ENCODE measurements at places on chromosomes 5 and 9. TPM values are rescaled to one million over a fixed set of nuclear protein-coding genes. Genes with fewer than 3 reads are reported as not detected.

GRCh38 chr5:43121913-43122484, 1.3 kb downstream of the ZNF131 start:
- DNase-seq = no peak

The STPG3 gene
- not detected for total RNA-seq

- no peak for DNase-seq
Measured at GRCh38 chr9:110601098-110601497, 21.6 kb upstream of the SVEP1 start.

The PCDHB3 gene
- 0.90 TPM for total RNA-seq

- no peak for DNase-seq
Measured at GRCh38 chr5:176611435-176611834, 1.5 kb upstream of the GPRIN1 start.

DNA sequence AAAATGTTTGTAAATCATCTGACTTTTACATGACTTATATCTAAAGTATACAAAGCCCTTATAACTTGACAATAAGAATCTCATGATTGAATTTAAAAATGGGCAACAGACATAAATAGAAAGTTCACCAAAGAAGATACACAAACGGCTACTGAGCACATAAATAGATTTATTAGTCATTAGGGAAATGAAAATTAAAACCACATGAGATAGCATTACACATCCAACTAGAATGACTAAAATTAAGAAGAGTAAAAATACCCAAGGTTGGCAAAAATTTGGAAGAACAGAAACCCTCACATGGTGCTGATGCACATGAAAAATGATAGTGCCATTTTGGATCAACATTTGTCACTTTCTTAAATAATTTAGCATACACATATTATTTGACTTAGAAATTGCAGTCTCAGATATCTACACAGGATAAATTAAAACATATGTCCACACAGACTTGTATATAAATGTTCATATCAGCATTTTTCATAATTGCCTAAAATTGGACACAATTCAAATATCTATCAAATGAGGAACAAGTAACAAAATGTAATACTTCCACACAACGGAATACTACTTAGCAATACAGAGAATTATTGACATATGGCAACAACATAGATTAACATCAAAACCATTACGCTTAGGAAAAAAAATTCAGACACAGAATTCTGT, 359.1 kb upstream of the DAB2 start:
- no peak for DNase-seq

DNA sequence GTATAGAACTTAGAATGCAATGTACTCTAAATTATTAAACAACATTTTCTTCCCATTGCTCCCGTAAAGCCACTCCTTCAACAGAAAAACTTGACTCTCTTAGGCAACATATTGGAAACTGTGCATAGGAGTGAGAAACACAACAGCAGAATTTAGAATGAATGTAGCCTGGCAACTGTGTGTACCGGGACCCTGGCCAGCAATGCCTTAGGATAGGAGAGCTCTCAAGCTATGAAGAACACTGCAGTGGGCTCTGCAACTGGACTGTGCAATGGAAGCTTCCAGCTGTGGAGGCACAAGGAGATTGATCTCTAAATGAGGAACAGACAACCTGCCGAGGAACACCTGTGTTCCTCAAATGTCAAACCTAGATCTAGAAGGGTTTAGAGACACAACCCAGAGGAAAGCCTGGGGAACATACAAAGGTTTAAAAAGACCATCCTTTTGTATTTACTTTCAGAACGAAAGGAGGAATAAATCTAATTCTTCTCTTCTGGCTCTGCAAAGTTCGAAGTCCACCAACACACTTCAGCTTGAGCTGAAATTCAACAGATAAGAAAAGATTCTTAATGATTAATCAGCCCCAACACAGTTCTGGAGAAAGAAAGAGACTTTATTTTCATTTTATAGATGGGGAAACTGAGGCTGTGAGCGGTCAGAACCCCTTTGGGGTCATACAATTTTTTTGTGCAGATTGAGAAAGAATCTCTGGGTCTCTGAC, 51.5 kb upstream of the ARL15 start:
- peak; percentile 34 for DNase-seq

DNA sequence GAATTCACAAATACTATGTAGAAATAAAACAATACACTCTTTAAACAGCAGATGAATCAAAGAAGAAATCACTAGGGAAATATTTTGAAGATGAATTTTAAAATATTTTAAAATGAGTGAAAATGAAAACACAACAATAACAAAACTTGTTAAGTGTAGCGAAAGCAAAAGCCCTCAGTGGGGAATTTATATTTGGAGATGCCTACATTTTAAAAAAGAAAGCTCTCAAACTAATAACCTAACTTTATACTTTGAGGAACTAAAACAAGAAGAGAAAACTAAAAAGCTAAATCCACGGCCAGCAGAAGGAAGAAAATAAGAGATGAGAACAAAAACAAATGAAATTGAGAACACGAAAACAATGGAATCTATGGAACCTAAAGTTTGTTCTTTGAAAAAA, 22.7 kb downstream of the SPDL1 start:
- no peak for DNase-seq

DNA sequence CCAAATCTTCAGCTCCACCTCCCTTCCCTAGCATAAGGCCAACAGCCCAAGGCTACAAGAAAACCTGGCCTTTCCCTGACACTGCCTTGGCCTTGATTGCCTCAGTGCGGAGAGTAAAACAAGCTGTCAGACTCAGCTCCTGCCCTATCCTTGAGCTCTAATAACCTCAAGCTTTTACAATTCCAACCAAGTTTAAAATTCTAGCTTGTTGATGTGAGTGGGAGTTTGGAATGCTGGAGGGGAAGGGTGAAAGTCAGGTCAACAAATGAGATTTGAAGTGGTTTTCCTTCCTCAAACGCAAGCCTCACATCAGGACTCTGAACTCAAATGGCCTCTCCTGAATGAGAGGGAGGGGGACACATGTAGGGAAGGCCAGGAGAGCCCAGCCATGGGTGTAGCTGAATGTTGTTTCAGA, 197.0 kb upstream of the VLDLR start:
- DNase-seq = no peak

DNA sequence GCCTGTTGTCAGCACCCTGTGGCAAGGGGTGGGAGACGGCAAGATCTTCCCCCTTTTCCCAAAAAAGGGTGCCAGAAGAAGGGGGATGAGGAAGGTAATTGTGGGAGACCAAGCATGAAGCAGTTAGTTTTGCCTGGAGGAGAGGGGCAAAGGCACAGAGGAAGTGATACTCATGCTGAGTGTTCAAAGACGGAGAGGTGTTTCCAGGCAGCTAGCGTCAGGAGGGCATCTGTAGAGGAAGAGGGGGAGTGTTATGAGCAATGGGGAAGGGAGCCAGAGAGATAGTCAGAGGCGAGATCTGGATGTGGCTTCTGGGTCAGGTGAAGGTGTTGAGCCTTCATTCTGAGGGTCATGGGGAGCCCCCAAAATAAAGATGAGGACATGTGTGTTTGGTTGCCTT, 26.9 kb upstream of the ADAM19 start:
- DNase-seq = no peak

- no peak for DNase-seq
Measured at GRCh38 chr5:74516211-74516636, 124.3 kb downstream of the ENC1 start.

The SEC24A gene
- 23.9 TPM for total RNA-seq

The FOXD4 gene
- total RNA-seq = 0.22 TPM

The WDR31 gene
- 2.6 TPM for total RNA-seq

- DNase-seq = no peak
Measured at GRCh38 chr9:87375397-87376073, 122.1 kb upstream of the DAPK1 start.

GRCh38 chr5:81657386-81657785, 93.5 kb downstream of the SSBP2 start:
- no peak for DNase-seq

The ZNF366 gene
- 0.96 TPM for total RNA-seq

- DNase-seq = peak; percentile 8
Measured at GRCh38 chr9:125472926-125473701, 211.5 kb downstream of the GAPVD1 start.

GRCh38 chr5:14431534-14431933, 150.1 kb upstream of the OTULINL start:
- no peak for DNase-seq

- DNase-seq = peak; percentile 42
Measured at GRCh38 chr9:13427587-13427986, 148.1 kb upstream of the MPDZ start.

DNA sequence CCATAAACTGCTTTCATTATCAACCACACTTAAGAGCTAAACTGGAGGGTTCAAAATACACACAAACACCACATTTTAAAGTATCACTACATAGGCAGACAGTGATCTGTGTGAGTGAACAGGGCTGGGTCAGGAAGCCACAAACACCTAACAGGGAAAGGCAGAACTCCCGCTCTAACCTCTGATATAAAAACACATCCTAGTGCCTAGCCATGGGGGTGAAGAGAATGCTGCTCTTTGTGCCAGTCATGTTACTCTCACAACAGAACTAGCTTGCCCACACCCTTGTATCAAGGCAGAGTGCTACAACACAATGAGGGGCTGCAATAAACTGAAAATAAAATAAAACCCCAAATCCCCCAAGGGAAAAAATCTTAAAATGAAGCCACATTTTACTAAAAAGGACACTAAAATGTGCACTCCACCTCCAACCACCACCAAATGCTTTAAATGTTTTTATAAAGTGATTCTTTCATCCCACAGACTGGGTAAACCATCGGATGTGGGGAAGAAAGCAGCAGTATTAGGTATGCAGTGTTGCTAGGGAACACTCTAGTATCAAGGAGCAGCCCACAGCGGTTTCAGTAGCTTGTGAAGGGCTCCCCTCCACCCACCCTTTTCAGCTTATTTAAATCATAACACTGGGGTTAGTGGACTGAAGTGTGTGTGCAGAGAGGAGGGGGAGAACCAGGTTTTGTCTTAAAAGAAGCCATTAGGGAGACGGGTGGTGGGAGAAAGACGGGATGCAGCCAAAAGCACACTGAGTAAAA, 64.5 kb downstream of the TMEM161B start:
- peak; percentile 8 for DNase-seq

GRCh38 chr9:79689576-79689975, 117.8 kb downstream of the TLE4 start:
- no peak for DNase-seq

DNA sequence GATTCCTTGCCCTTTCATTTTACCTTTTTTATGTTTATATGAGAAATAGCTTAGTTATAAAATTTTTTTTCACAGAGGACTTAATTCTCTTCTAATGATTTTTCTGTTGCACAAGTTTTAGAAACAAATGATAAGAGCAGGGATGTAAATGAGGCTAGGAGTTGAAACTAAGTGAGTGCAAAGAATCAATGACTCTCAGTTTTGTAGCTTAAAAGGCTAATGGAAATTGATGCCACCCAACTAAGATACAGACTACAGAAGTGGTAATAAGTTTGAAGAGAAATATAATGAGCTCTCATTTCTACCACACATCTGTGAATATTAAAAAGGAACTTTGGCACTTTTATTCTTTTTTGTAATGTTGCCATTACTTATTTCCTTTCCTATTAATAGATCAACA, 105.1 kb downstream of the LURAP1L start:
- DNase-seq = no peak

- no peak for DNase-seq
Measured at GRCh38 chr5:139078345-139078744, 119.8 kb downstream of the SIL1 start.

DNA sequence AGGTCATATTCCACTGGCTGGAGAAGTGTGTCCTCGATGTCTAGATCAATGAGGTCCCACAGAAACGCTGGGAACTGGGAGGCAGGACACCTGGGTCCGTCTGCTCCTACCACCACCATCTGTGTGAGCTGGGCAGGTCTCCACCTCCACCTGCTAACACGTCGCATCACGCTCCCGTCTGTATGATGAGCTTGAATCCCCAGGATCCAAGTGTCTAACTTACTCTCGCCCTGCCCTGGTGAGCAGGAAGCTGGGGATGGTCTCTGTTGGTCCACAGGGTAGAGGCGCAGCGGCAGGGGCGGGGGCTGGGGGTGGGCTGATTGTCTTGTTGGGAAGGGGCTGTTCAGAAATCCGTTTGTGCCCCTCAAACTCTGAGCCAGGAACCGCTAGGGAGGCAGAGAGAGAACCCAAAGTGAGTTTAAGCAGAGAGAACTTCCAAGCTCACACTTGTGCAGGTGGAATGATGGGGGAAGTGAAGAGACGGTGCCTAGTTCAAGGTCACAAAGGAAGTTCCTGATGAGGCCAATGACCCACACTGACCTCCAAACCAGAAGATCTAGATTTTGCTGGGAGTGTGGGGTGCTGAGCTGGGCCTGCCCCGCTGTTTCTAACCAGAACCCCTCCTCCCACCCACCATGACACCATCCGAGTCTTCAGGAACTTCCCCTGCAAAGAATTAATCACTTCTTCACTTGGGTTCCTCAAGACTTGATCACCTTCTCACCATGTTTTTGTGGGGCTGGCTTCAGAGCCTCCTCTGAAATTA, 21.1 kb downstream of the ORM2 start:
- DNase-seq = no peak

DNA sequence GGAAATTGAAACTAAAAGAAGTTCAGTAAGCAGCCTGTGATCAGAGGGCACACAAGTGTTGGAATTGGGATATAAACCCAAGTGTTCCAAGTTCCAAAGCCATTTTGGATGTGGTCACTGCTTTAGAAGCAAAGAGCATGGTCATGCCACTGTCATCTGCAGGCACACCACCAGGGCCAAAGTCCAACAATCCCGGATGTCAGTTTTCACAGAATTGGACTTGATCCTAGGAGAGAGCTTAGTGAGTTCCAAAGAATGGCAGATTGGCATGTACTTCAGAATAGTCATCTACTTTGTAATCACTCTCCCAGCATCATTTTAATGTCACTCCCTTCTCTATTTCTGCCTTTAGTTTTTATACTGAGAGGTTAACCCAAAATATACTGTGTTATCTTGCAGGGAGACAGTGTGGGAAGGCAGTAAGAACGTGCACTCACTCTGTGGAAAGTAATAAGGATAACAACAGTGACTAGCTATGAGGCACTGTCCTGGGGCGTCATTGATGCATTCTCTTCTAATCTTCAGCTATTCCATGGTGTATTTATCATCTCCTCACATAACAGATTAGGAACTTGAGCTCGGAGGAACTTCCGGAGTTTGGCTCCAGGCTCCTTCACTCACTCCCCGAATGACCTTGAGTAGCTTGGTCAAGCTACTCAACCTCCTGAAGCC, 388.0 kb downstream of the ACTL7B start:
- peak; percentile 57 for DNase-seq

DNA sequence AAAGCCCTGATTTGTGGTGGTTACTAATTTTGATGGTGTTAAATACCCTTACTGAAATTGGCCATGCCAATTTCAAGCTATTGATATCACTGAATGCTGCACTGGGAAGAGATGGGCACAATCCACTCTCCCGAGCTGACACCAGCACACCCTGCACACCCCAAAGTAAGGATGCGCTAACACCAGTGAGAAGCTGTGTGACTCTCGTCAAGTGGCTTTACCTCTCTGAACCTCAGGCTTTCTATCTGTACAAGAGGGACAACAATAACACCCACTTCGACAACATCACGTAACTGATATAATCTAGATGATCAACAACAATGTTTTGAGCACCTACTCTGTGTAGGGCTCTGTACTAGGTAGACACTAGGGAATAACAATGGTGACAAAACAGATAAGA, 8.0 kb upstream of the AKNA start:
- no peak for DNase-seq

Data from mucosa of descending colon (tissue), 3 donors.